Stimulated activated CD4-positive, alpha-beta T cell treated with anti-CD3 and anti-CD28 coated beads, Interleukin-1b, Interleukin-23, amount 100 ng/mL, for 1 hour (primary cell): ENCODE measurements at places on chromosomes 6 and 20.

DNA sequence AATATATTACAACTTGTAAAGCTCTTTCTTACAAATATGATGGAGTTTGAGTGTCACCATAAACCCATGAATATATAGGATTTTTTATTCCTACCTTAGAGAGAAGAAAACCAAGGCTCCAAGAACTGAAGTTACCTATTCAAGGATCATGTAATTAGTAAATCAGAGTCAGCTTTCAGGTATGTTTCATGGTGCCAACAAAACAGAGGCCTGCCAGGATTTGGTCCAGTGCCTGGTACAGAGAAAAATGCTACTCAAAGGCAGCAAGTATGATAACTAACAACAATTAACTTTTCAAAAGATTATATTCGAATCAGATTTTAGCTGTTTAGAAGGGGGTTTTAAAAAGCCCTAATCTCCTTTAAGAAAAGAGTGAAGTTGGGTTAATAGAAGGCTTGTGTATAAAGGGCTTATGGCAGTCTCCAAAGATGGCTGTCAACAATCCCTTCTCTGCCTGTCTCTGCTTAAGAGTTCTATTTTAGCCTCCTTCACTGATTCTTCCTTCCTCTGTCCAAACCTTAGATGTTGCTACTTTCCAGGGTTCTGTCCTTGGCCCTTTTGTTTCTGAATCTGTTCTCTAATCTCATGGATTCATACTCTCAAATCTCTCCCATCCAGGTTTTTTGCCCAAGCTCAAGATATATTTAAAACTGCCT is 7.8 kb downstream of the MAP3K7 start:
- no peak for DNase-seq

DNA sequence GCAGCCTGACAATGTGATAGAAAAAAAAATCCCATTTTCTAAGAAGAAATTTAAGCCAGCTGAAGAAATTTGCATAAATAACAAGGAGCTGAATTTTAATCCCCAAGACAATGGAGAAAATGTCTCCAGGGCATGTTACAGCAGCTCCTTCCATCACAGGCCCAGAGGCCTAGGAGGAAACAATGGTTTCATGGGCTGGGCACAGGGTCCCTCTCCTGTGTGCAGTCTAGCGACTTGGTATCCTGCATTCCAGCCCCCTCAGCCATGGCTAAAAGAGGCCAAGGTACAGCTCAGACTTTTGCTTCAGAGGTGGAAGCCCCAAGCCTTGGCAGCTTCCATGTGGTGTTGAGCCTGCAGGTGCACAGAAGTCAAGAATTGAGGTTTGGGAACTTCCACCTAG is 73.1 kb downstream of the C6orf118 start:
- no peak for DNase-seq

DNA sequence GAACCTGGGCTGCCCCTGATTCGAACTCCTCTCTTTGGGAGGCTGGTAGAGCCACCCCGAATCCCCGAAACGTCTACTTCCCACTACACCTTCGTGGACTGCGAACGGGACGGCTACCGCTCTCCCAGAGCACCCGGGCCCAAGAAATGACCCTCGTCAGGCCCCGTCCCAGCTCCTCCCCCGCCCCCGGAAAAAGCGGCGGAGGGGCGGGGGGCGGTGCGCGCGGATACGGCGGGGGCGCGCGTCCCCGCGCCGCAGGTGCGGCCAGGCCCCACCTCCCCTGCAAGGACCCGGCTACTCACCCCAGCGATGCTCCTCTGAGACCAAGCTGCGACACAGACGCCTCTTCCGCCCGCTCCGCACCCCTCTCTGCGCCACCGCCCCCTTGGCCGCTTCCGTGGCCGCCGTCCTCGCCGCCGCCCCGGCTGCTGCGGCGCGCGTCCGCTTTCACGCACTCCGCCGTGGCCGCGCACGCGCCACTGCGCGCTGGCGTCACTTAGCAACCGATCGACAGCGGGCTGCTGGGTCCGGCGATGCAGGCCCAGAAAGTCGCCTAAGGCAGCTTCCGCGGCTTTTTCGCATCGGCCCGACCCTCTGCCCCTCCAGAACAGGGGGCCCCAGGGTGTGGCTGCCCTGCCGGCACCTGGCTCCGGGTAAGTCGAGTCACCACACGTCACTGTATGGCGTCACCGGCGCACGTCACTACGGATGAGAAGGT is at the start of gene BTBD9:
BTBD9 (minus strand) TSS at position 432 of the 718 bp plus-strand sequence.
- DNase-seq: peak; percentile 40

GRCh38 chr20:42083280-42083679 is 465.1 kb upstream of the CHD6 start:
- no peak for DNase-seq

GRCh38 chr6:158816329-158816728 is 2.8 kb downstream of the EZR start:
- DNase-seq: no peak

DNA sequence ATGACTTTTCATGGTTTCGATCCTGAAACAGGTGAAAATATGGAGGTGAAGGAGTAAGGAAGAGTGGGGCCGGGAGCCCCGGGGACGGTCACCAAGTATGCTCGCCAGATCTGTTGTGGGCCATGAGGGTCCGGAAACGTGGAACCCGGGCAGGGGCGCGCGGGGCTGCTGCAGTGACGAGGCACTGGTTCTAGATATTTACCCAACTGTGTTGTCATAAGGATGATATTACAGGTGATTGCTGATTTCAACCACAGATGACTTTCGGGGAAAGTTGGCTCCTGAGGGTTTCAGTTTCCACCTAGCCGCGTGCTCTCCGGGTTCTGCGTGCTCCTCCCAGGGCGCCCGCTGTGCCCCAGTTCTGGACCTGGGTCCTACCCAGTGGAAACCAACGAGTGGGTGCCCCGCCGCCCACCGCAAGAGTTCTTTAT is 12.2 kb downstream of the RAET1G start:
- no peak for DNase-seq

GRCh38 chr6:13696226-13696625 is 15.4 kb downstream of the RANBP9 start:
- DNase-seq: no peak
